ENCODE measurements at places on chromosomes 3 and 15.

GRCh38 chr15:93861413-93861812 lies 369.9 kb upstream of the MCTP2 start:
- no peak for DNase-seq

DNA sequence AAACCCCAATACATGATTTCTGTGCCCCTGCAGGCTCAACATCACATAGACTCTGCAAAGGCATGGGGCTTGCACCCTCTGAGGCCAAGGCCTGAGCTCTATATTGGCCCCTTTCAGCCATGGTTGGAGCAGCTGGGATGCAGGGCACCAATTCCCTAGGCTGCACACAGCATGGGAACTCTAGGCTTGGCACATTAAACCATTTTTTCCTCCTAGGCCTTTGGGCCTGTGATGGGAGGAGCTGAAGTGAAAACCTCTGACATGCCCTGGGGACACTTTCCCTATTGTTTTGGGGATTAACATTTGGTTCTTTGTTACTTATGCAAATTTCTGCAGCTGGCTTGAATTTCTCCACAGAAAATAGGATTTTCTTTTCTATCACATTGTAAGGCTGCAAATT lies 1629.5 kb downstream of the OTOL1 start:
- no peak for DNase-seq

DNA sequence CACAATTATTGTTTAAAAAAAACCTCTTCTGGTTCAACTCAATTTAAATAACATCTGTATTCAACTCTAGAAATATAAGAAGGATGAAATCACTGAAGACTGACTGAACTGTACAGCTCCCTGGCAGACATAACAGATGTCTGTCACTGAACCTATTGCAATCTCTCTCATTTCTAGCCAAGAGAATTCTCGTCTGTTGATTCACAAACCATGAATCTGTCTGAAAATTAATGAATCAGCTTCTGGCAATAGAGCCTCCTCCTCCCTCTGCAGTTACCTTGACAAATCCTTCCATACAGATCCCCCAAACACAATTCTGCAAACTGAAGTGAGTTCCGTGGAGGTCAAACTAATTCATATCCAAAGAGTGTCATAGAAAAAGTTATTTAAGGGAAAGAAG lies 561.4 kb downstream of the PYDC2 start:
- no peak for DNase-seq

DNA sequence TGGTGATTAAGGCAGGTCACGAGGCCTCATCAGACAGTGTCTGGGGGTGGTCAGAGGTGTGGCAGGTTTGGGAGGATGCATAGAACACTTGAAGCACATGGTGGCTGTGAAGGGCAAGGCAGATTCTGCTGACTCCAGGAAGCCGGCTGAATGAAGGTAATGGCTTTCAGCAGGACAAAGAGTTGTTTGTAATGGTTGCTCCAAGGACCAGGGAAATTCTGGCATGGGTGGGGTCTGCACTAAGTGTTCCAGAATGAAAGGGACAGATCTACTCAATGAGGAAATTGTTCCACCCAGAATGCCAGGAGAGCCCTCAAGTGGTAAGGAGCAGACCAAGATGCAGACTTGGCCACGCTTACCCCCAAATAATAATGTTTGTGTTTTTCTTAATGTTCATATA lies 70.7 kb upstream of the ACAD9 start:
- DNase-seq = peak; percentile 51

DNA sequence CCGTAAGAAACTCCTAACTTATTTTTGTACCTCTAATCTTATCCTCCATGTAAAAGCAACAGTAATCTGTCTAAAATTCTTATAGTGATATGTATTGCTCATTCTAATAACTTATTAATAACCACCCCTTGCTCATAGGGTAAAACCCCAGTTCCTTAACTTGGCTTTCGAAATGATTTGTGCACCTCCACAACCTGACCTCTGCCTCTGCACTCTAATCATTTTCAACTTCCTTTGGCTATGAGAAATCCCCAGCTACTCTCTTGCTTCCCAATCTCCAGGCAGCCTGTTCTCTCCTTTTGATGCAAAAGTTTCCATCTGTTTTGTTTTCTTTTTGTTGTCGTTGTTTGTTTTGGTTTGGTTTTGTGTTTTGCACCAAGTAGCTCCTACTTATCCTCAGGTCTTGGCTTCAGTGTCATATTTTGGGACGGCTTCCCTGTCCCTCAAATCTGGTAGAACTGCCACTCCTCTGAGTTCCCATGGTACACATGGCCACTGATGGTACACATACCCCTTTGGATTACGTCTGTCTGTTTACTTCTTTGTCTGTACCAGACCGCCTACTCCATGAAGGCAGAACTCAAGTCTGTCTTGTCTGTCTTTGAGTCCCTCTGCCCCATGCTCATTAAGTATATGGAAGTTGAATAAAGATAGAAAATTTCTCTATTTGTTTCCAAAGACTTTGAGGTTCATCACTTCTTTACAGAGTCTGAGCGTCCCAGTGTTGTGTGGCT lies 105.6 kb upstream of the TGFBR2 start:
- DNase-seq = no peak

GRCh38 chr3:148607491-148607890 lies 90.2 kb upstream of the AGTR1 start:
- DNase-seq = no peak

Data from right cardiac atrium (tissue), 5 donors.